ENCODE measurements at places on chromosomes 16 and 17. TPM values are rescaled to one million over a fixed set of nuclear protein-coding genes. Genes with fewer than 3 reads are reported as not detected.

SLC6A2 gene
- total RNA-seq: not detected

JPH3 gene
- total RNA-seq: 1.9 TPM

KRTAP4-2 gene
- total RNA-seq: not detected

C16orf54 gene
- total RNA-seq: not detected

USP43 gene
- 12.0 TPM for total RNA-seq

HBQ1 gene
- 0.96 TPM for total RNA-seq

- DNase-seq: no peak
Measured at GRCh38 chr16:80671281-80671849, 130.6 kb downstream of the DYNLRB2 start.

C16orf96 gene
- not detected for total RNA-seq

APOH gene
- total RNA-seq: not detected

DNA sequence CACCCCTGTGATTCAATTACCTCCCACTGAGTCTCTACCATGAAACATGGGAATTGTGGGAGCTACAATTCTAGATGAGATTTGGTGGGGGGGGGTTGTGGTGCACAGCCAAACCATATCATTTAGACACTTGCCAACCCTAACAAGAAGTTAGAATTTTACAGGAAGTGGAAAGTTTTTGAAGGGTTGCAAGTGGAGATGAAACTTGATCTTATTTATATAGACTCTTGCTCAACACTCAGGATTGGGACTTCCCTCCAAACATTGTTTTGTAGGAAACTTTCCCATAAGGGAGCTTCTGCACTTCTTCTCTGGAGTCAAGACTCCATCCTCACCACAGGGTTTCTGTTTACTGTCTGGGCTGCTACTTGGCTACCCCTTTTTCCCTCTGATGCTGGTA is 266.7 kb upstream of the CDH11 start:
- no peak for DNase-seq

GRCh38 chr17:76446449-76447231 is 6.3 kb downstream of the UBE2O start:
- DNase-seq: peak; percentile 70

- DNase-seq: no peak
Measured at GRCh38 chr16:65655802-65656201, 533.9 kb upstream of the CDH11 start.

GAST gene
- total RNA-seq: not detected

GRCh38 chr16:28494121-28494851 is at the start of gene APOBR:
Gene APOBR, plus strand, starts transcription at chr16:28494643. Its CDS starts 39 bp downstream, at chr16:28494682.
- no peak for DNase-seq

GRCh38 chr16:27514806-27515205 is 34.9 kb downstream of the GTF3C1 start:
- no peak for DNase-seq

DNA sequence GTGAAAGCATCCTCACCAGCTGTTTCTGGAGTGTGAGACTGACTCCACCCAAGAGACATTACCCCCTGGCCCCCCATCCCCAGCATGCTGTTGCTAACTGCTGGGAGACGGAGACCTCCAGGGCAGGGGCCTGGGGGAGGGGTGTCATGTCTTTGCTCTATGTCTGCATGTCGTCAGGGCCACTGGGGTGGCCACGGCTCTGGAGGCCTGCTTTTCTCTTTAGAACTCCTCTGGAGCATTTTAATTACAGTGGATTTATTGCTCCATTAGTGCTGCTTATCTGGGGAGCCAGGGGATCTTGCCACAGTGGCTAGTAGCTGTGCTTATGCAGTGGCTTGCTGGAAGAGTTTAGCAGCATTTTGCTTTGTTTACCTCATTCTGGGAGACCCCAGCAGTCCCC is 32.3 kb downstream of the CLEC16A start:
- DNase-seq: no peak

DNA sequence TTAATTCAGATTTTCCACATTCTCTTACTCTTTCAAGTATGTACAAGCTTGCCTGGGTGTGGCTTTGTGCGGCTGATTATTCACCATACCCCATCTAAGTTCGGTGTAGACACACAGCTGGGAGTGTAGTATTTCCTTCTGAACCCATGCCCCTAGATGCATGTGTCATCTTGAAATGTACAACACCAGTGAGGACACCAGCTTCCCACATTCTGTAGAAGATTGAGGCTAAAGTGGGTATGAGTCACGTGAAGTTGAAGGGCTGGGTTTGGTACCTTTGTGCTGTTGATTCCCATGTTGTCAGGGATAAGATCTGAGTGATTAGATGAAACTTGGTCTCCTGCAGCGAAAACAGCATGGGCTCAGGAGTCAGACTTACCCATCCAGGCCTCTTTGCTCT is 14.6 kb upstream of the DHX8 start:
- peak; percentile 93 for DNase-seq

GRCh38 chr16:4158143-4159093 is 42.2 kb upstream of the ADCY9 start:
- DNase-seq: no peak

- no peak for DNase-seq
Measured at GRCh38 chr16:56549161-56549560, 15.7 kb upstream of the MT4 start.

JMJD6 gene
- 25.8 TPM for total RNA-seq

- DNase-seq: no peak
Measured at GRCh38 chr16:73945631-73946030, 351.0 kb upstream of the PSMD7 start.

GRCh38 chr17:42153919-42154742 is 658 bp downstream of the RAB5C start:
- DNase-seq: no peak

GRCh38 chr16:66476328-66477027 is 49.4 kb downstream of the BEAN1 start:
- DNase-seq: no peak

TMEM100 gene
- total RNA-seq: not detected

- no peak for DNase-seq
Measured at GRCh38 chr17:81060416-81060815, 25.5 kb downstream of the BAIAP2 start.

Data from kidney epithelial cell (primary cell).